NCI-H460 (cell line): ENCODE measurements at places on chromosomes 3 and 15. TPM values are rescaled to one million over a fixed set of nuclear protein-coding genes. Genes with fewer than 3 reads are reported as not detected.

- no peak for DNase-seq
These were observed 23.3 kb upstream of the CHMP2B start for GRCh38 chr3:87203809-87204208.

GRCh38 chr15:39685999-39686613 is 96.5 kb downstream of the FSIP1 start:
- peak; percentile 46 for DNase-seq

MKRN3 gene
- not detected in 2 replicates for total RNA-seq

C3orf20 gene
- total RNA-seq: not detected in 2 replicates

DNA sequence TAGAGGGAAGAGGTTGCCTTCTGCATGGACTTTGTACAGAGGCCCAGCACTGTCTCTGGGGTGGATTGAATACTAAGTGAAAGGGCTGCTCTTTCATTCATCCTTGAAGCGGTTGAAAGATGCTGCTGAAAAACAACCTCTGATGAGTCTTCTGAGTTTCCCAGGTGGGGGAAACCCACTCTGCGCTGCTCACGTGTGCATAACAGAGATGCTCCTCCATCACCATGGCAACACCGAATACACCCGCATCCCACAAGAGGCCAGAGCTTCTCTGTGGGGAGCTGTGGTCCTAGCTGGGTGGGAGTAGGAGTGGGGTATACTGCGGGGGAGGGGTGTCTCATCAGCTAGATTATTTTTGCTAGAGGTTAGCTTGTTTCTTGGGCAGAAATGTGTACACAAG is 6.1 kb upstream of the SYN2 start:
- DNase-seq: no peak

GRCh38 chr15:48802867-48803266 is 8.0 kb downstream of the CEP152 start:
- DNase-seq: no peak

DNA sequence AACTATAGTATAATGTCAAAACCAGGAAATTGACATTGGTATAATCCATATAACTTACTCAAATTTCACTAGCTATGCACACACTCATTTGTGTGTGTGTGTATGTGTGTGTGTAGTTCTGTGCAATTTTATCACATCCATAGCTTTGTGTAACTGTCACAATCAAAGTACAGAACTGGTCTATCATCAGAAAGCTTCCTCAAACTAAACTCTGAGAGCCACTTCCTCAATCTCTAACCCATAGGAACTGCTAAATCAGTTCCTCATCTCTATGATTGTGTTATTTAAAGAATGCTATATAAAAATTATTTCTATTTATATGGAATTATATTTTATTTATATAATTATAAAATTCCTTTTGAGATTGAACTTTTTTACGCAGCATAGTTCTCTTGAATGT is 18.1 kb downstream of the LNP1 start:
- DNase-seq: no peak

TTLL13 gene
- 0.10 and 0.43 TPM in 2 replicates for total RNA-seq

DAZL gene
- total RNA-seq: 1.8 TPM in 2 replicates

DNA sequence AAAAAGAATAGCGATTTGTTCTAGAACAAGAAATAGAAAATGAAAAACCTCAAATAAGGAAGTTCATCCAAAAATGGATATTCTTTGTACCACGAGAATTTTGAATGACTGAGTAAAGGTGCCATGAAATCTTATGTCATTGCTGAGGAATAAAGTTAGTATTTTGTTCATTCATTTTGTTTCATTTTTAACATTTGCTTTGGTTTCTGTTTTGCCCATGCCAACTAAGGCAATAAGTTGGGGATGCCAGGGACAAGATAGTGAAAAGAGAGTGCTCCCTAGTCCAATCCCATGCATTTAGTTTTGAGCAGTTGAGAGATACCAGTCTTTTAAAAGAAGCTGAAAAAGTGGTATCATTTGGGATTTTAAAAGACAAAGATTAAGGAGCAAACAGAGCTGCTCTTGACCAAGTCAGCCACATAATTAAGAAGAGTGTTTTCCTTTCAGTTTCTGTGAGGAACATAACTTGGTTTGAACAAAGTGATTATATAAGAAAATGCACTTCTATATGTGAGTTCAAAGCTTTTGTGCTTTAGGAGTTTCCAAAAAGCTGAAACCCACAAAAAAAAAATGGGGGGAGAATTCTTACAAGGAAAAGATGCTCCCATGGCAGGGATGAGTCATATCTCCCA is 201.4 kb downstream of the PLOD2 start:
- no peak for DNase-seq

EAF2 gene
- 1.7 and 2.3 TPM in 2 replicates for total RNA-seq

- no peak for DNase-seq
These were observed 76.3 kb upstream of the ARHGEF3 start for GRCh38 chr3:56878074-56878473.

DNA sequence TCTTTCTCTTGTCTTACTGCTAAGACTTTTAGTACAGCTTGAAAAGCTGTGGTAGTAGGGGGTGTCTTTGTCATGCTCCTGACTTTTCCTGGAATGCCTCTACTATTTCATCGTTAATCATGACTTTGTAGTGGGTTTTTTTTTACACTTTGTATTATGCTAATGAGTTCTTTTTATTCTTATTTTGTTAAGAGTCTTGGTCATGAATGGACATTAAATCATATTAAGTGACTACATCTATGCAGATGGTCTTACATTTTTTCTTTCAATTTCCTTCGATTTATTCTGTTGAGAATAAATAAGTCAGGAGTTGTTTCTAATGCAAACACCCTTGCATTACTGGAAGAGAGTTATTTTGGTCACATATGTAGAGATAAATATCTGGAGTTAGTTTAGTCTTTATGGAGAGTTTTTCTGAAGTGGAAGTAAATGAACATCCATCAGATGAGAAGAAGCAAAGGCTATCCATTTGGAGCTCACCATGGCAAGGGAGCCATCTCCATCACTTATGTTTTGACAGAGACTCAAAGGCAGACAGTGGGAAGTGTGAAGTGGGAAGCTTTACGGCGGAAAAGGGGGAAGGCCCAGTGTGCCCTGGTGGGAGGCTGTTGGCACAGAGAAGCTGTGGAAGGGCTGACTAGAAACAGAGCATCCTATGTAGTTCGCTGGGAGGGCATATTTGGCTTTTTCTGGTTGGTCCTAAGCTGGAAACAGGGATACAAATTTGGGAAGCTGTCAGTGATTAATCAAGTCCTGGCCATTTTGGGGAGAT is 73.1 kb upstream of the PRR23E start:
- DNase-seq: no peak

KLHL18 gene
- 11.3 and 13.0 TPM in 2 replicates for total RNA-seq

DNA sequence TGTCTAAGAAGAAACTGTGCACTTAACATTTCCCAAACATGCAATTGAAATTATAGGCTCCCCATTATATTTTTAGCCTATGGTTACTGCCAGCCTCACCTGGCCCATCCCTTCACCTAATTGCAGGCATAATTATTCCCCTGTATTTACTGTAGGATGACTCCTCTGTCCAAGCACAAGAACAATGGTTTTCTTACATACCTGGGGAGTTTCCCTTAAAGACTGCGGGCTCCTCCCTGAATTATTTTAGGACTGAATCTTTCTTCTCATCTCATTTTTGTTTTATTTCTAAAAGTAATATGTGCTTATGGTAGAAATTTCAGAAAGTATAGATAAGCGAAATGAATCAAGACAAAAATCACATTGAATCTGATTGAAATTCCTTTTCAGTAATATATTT is 11.4 kb downstream of the TM4SF1 start:
- DNase-seq: no peak

DNA sequence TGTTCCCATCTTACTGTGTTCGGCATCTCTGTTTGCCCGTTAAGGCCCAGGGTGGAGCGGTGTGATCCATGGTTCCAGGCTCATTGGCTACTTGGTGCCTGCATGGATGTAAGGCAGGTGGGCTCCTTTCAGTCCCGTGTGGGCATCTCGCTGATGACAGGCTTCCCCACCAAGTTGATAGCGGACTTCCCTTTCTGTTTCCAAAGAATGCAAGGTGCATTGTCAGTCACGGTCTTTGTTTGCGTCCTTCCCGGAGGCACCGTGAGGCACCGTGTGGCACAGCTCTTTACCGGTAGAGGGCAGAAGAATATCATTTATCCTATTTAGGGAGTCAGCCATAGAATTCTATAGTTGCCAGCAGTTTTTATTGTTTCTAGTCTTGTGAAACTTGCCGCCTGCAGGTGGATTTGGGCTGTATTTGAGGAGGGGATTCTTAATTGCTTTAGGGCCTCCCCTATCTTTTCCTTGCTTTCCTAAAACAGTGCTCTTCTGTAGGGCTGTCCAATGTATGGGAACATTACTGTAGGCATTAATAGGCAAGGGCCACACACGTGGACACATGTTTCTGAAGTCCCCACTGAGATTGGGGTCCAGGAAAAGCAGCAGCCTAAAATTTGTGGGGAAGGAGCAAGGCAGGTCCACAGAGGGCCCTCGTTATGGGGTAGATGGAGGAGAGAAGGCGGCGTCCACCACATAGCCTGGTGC is 244.1 kb downstream of the SLCO3A1 start:
- DNase-seq: peak; percentile 45

NPTN gene
- total RNA-seq: 56.9 and 59.7 TPM in 2 replicates

SCG3 gene
- not detected in 2 replicates for total RNA-seq
